Neural progenitor cell (in vitro differentiated cells): ENCODE measurements at places on chromosomes 2 and 18. TPM values are rescaled to one million over a fixed set of nuclear protein-coding genes. Genes with fewer than 3 reads are reported as not detected.

Gene NYAP2
- total RNA-seq, result 0.07 TPM in 1 of 2 replicates, not detected in the other

Gene VSNL1
- total RNA-seq, result 54.5 and 94.4 TPM in 2 replicates

Gene FAM110C
- total RNA-seq, result 0.50 and 0.65 TPM in 2 replicates

Gene GRHL1
- 4.7 and 5.8 TPM in 2 replicates for total RNA-seq

Gene CHST9
- 0.77 and 1.3 TPM in 2 replicates for total RNA-seq

Gene ALPG
- not detected in 2 replicates for total RNA-seq

- H3K27me3 ChIP-seq, result no peaks in the 10 kb centered on the region
- no peak overlapping the region for H3K4me3 ChIP-seq
- no peaks in the 10 kb centered on the region for H3K4me1 ChIP-seq
- no peaks in the 10 kb centered on the region for H3K36me3 ChIP-seq
Observed at GRCh38 chr2:3242747-3243369, 134.8 kb downstream of the EIPR1 start.

GRCh38 chr2:138716183-138716582 is 64.0 kb downstream of the NXPH2 start:
- no peak overlapping the region for H3K4me3 ChIP-seq
- H3K36me3 ChIP-seq, result no peaks in the 10 kb centered on the region
- H3K4me1 ChIP-seq, result peaks cover 6% of the 10 kb centered on the region
- no peak overlapping the region for H3K27ac ChIP-seq

DNA sequence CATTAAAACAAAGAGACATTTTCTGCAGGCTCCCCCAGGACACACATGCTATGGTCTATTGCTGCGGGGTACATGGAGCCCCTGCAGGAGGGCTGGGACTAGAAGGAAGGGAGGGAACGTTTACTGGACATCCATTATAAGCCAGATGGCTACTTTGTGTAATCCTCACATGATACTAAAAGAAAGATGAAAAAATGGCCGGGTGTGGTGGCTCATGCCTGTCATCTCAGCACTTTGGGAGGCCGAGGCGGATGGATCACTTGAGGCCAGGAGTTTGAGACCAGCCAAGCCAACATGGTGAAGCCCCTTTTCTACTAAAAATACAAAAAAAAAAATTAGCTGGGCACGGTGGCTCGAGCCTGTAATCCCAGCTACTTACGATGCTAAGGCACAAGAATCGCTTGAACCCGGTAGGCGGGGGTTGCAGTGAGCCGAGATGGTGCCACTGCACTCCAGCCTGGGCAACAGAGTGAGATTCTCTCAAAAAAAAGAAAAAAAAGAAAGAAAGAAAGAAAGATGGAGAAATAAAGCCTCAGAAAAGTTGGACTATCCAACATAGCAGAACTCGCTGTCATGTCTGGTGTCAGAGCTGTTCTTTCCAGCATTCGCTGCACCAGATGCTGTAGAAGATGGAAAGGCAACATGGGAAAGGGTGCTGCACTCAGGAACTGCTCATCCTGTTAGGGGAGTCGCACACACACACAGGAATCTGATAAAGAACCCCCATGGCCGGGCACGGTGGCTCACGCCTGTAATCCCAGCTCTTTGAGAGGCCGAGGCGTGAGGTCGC is 7.8 kb upstream of the MYCN start:
- no peak overlapping the region for H3K4me3 ChIP-seq
- peaks cover 2% of the 10 kb centered on the region for H3K4me1 ChIP-seq
- H3K36me3 ChIP-seq, result no peaks in the 10 kb centered on the region
- no peak overlapping the region for H3K27ac ChIP-seq

- DNase-seq, result no peak
- H3K4me3 ChIP-seq, result no peak overlapping the region
- H3K27ac ChIP-seq, result no peak overlapping the region
- no peaks in the 10 kb centered on the region for H3K36me3 ChIP-seq
Observed at GRCh38 chr18:23188068-23188760, 52.9 kb downstream of the CABLES1 start.

DNA sequence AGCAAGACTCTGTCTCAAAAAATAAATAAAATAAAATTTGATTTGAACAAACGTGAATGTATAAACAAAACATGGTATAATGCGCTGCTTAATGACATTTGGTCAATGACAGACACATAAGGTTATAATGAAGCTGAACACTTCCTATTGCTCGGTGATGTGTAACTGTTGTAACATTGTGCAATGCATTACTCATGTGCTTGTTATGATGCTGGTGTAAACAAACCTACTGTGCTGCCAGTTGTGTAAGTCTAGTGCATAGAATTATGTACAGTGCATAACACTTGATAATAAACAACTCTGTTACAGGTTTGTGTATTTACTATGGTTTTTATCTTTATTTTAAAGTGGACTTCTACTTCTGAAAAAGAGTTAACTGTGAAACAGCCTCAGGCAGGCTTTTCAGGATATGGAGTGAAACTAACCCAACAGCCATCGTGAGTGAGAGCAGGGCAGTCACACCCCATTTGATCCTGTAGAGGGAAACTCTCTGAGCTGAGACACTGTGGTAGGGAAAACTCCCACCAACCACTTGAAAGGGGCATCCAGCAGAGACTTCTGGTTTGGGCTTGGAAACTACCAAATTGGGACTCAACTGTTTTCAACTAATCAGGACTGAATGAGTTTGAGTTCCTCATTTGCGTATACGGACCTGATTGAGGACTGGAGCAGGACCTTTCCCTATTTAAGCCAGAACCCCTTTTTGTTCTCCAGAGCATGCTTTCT is 8.7 kb upstream of the RPRD1A start:
- no peak overlapping the region for H3K27ac ChIP-seq
- DNase-seq, result no peak
- H3K4me1 ChIP-seq, result no peaks in the 10 kb centered on the region
- no peaks in the 10 kb centered on the region for H3K36me3 ChIP-seq
- no peak overlapping the region for H3K4me3 ChIP-seq
- H3K27me3 ChIP-seq, result no peaks in the 10 kb centered on the region

GRCh38 chr2:100924122-100924519 is 78.0 kb upstream of the RPL31 start:
- no peaks in the 10 kb centered on the region for H3K4me1 ChIP-seq
- no peaks in the 10 kb centered on the region for H3K36me3 ChIP-seq
- DNase-seq, result no peak
- no peaks in the 10 kb centered on the region for H3K27me3 ChIP-seq
- H3K4me3 ChIP-seq, result no peak overlapping the region

DNA sequence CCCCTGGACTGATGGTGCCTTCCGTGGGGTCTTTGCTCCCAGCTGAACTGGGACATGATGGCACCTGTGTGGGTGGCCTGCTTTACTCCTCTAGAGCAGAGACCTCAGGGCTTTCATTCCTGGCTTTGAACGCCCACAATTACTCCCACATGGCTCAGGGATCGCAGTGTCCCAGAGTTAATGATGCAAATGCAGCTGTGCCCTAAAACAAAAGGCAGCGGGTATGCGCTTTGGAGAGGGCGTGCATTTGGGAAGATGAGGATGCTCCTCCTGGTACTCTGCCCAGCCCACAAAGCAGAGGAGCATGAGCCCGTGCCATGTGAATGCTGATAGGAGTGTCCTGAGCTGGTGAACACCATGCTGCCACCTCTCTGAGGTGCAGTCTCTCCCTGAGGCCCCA is 173.4 kb downstream of the FHOD3 start:
- H3K27ac ChIP-seq, result peak overlapping the region; percentile 95
- no peaks in the 10 kb centered on the region for H3K27me3 ChIP-seq
- H3K4me3 ChIP-seq, result peak overlapping the region; percentile 19
- H3K36me3 ChIP-seq, result no peaks in the 10 kb centered on the region

DNA sequence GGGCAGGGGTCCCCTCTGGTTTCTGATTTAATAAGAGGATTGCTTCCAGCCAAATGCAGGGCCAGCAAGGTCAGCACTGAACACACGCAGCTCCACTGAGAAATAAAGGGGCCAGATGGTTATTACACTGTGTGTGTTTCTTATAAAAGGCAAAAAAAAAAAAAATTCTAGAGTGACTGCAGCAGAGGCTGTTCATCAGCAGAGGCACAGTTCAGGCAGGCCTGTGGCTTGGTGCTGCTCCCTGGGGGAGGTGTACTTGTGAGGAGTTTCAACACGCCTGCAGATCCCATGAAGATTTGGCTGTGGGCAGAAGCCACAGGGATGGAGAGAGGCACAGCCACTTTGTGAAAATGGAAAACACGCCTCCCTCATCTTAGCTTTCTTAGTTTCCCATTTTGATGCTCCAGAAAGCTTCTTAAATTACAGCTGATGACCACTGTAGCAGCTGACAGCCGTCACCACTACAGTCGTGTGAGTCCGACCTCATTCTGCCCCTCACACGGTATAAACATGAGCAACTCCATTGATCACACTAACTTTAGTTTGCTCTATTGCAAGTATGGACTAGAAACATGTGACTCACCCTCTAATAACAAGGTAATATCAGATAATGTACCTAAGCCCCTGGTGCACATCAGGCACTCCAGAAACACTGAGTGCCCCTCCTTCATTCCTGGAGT is 726.5 kb upstream of the RAB6C start:
- H3K4me1 ChIP-seq, result peaks cover 3% of the 10 kb centered on the region
- no peaks in the 10 kb centered on the region for H3K27me3 ChIP-seq
- no peak overlapping the region for H3K4me3 ChIP-seq
- H3K27ac ChIP-seq, result no peak overlapping the region
- no peaks in the 10 kb centered on the region for H3K36me3 ChIP-seq

DNA sequence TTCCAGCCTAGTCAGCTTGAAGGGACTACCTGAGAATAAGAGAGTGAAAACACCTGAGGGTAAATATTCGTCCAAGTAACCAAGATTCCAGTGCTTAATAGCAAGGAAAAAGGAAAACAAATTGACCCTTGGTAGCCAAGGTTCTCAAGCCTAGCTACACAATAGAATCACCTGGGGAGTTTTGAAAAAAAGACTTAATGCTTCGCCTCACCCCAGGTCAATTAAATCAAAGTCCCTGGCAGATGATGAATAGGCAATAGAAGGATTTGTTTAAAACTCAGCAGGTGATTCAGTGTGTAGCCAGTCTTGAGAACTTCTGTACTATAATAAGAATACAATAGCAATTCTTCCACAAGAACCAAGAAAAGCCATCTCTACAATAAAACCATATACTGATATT is 500.2 kb downstream of the XIRP2 start:
- no peak overlapping the region for H3K4me3 ChIP-seq
- no peaks in the 10 kb centered on the region for H3K27me3 ChIP-seq
- H3K4me1 ChIP-seq, result peaks cover 57% of the 10 kb centered on the region
- peak overlapping the region; percentile 54 for H3K27ac ChIP-seq
- H3K36me3 ChIP-seq, result no peaks in the 10 kb centered on the region
- peak; percentile 76 for DNase-seq

DNA sequence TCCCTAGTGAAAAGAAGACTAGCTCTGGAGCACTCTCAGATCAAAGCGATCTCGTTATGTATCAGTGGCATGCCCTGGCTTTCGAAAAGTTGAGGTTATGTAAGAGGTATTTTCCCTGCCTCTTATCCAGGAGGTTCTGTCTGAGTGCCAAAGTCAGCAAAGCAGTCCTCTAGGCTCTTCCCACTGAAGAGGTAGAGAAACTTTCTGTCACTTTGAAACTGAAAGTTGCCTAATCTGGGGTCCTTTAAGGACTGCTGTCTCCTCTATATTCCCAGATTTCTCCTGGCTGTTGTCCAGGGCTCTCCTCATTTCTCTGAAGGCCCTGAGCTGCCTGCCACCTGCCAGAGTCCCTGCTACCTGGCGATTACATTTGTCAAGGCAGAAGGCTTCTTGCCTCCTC is 96.3 kb downstream of the B3GNT2 start:
- H3K27me3 ChIP-seq, result no peaks in the 10 kb centered on the region
- no peaks in the 10 kb centered on the region for H3K36me3 ChIP-seq
- DNase-seq, result no peak
